ENCODE measurements at places on chromosomes 3 and 15.

DNA sequence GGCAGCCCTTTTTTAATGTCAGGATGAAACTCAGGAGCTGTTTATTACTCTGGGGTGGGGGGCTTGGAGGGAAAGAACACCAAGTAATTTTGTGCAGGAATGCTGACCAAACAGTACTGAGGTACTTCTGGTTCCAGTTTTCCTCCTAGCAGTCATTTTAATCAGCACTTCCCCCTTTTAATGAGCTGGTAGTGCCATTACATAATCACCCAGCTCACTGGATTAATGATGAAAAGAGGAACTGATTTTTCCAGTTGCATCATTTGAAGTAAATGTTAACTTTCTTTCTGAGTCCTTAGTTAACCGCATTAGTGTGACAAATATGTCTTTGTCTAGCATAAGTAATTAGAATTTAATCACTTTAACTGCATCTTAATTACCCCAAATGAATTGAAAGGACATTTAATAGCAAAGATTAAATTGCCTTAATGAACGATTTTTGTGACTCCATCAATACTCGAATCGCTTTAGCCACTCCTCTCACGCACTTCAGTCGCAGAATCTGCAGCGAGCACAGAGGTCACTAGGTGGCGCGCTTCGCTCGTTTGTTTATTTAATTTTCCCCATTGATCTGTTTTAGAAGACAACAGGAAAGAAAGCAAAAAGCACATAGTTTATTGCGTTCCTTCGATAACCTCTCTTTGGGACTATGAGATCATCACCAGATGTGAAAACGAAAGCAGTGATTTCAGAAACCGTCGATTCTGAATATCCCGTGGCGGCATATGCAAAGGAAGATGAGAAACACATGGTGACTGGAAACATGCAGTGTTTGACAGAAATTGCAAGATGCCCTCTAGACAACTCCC is 9.8 kb downstream of the ONECUT1 start:
- DNase-seq: peak; percentile 43

DNA sequence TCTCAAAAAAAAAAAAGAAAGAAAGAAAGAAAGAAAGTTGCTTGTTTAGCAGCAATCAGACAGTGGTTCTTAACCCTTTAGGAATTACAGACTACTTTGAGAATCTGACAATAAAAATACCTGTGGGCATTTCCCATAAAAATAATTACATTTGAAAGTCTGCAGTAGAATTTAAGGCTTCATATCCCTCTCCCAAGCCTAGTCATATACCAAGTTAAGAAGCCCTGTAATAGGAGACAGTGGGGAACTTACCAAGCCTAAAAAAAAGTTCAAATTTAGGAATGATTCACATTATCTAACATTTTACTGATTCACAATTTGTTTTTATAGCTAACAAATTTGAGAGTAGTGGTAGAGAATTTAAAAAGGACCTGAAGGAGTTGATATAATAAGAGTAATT is 47.5 kb downstream of the LRRFIP2 start:
- no peak for DNase-seq

DNA sequence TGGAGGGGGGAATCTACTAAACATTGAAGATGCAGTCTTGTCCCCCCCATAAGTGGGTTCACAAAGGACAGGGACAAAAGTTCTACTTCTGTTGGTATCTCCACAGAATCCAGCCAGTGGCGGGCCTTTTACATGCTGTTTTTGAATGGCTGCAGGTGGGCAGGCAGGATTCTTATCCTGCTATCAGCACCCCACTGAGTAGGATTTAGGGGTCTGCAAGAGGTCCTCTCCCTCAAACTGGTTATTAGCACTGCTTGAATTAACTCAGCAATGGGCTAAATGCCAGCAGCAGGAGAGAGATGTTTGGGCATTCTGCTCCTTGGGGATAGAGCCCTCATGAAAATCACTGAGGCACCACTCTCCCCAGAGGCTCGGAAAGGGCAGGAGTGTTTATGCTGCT is 40.3 kb downstream of the SEMA5B start:
- DNase-seq: no peak

DNA sequence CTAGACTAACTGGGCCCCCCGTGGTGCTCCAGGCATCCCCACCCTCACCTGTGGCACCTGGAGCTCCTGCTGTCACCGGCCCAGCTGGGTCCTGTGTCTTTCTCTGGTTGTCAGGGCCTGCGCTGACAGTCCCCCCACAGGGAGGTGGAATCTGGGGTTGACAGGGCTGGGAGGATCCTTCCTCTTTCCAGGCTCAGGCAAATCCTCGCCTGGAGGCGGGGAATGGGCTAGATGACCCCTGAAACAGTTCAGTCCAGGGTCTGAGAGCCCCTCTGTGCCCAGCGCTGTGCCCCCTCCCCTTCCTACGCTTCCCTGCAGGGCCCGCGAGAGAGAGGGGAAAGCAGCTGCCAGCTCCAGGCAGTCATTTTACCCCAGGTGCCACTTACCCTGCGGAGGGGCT is 50.1 kb upstream of the MCF2L2 start:
- DNase-seq: no peak

DNA sequence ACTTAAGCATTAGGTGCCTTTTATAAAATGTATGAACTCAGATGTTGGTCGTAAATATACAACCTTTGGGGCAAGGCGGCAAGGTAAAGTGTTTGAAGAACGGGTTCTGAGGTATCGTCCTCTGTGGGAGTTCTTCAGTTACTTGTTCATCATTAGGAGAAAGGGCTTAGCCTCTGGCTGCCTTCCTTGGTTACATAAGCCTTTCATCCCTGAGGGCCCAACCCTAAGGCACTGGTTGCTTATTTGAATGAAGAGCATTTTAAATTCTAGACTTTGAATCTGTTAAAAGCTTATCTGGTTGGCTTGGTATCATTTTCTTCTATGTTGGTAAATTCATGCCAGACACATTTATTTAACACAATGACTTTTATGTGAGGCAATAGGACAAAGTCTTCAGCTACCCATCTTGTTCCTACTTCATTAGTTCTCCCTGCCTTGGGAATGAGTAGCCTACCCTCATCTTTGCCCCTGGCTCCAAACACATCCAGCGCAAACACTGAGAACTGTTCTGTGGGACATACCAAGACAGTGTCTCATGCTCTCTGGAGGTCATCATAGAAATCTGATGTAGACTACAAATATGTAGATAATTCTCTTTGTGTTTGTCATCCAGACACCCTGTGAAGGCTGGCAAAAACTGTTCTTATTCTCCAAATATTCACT is 12.4 kb upstream of the CCDC80 start:
- peak; percentile 41 for DNase-seq

GRCh38 chr15:98809273-98809672 is 160.9 kb downstream of the IGF1R start:
- DNase-seq: no peak

DNA sequence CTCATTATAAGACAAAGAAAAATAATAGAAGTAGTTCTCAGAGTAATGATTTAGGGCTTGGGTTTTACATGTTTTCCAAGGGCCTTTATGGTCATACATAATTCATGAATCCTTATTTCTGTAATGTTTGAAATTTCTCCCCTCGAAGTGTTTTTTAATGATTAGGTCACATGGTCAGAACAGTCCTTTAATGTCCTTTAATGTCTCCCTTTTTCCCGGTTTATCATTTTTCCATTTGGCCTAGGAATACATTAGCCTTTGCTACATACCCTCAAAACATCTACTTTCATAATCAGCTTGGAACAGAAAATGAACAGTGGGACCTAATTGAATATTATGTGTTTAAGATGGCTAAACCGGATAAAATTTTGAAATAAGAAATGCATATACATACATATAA is 159.9 kb upstream of the ROBO2 start:
- DNase-seq: no peak

- DNase-seq: no peak
Measured at GRCh38 chr3:60531759-60532158, 719.5 kb downstream of the FHIT start.

- DNase-seq: peak; percentile 63
Measured at GRCh38 chr15:74768771-74769342, 13.0 kb upstream of the CSK start.

DNA sequence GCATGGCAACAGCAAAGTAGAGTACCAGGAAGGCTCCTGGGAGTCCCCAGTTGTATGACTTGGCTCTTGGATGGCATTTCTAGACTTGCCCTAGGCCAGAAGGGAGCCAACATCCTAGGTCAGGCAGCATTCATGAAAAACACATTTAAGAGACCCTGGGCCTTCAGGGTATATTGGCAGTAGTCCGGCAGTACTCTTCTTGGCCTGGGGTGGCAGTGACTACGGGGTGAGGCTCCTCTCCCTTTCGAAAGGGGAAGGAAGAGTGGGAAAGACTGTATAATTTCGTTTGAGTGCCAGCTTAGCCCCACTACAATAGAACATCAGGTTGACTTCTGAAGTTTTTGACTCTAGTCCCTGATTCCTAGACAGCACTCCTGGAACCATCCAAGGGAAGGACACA is 136.4 kb downstream of the ZIC4 start:
- DNase-seq: no peak

GRCh38 chr15:41256577-41257038 is 25.5 kb downstream of the CHP1 start:
- DNase-seq: no peak

DNA sequence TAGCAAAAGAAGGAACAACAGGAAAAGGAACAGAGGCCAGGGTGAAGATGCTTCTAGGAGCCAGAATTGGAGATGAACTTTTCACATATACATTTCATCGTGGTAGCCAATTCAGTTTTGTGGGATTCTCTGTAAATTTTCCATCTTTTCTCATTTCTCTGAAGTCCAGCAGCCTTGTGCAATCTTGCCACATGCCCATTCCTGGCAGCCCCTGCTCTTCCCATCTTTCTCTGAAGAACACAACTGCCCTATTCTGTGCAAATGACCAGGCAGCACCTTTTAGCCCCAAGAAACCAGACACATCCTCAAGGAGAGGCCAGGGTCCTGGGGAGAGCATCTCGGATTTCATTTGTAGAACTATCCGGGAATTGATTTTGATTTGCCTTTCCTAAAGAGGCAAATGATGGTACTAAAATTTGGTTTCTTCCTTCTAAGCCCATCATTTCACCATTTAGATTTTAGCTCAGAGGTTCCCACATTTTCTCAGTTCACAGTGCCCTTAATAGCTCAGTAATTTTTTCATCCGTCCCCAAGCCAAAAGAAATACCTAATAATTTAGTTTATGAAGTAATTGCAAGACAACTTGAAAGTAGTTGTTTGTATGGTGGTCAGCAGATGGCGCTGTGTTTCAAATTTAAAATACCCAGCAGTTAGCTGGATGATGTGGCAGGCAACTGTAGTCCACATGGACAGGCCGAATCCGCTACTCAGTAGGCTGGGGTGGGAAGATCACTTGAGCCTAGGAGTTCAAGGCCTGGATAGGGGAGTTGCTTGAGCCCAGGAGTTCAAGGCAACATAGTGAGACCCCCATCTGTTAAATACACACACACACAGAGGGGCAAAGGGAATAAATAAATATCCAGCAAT is 61.3 kb upstream of the ACKR4 start:
- peak; percentile 17 for DNase-seq

DNA sequence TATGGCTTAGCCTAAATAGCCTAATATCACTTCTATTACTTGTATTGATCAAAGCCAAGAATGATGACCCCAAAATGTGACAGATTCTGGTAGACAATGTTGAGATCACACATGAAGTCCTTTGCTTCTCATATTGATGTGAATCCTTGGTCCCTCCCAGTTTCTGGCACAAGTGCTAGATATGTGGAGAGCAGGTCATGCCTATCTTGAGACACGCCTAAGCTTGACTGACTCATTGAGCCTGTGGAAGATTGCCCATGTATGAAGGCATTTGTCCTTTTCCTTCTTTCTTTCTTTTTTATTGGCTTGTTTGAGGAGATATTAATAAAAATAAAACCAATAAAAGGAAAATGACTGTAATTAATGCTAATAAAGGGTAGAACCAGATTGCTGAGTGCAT is 54.0 kb upstream of the TMEM108 start:
- DNase-seq: no peak

- DNase-seq: no peak
Measured at GRCh38 chr3:77526573-77527113, 486.7 kb downstream of the ROBO2 start.

GRCh38 chr3:89098173-89098572 is 9.2 kb upstream of the EPHA3 start:
- DNase-seq: no peak

DNA sequence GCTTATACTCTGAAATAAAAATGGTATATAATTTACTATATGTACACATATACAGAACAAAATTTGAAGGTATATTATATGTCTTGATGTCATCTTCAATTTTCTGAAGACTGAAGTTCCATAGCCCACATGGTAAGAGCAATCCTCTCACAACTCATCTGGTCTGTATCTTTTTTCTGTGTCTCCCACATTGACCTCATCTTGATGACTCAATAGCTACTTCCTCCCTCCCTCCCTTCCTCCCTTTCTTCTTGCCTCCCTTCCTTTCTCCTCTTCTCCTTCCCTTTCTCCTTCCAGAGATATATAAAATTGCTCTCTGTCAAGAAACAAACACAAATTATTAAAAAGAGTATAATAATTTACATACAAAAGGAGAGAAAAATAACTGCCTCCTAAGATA is 268.5 kb downstream of the SQOR start:
- no peak for DNase-seq

DNA sequence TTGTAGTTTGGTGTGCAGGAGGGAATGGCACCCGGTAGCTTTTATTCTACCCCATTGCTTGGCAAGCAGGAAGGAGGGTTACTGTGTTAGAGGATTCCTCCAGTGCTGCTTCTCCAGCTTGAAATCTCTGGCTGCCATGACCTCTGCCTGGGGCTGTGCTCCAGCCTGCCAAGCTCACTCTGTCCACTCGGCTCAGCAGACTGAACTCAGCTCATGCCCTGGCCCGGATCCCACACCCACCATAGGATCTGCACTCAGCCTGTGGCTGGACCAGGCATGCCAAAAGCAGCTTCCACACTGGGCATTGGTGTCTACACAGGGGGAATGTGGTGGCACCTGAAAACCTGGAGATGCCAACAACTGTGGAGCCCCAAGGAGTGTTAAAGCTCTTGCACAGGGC is 26.3 kb downstream of the CLDN16 start:
- no peak for DNase-seq

DNA sequence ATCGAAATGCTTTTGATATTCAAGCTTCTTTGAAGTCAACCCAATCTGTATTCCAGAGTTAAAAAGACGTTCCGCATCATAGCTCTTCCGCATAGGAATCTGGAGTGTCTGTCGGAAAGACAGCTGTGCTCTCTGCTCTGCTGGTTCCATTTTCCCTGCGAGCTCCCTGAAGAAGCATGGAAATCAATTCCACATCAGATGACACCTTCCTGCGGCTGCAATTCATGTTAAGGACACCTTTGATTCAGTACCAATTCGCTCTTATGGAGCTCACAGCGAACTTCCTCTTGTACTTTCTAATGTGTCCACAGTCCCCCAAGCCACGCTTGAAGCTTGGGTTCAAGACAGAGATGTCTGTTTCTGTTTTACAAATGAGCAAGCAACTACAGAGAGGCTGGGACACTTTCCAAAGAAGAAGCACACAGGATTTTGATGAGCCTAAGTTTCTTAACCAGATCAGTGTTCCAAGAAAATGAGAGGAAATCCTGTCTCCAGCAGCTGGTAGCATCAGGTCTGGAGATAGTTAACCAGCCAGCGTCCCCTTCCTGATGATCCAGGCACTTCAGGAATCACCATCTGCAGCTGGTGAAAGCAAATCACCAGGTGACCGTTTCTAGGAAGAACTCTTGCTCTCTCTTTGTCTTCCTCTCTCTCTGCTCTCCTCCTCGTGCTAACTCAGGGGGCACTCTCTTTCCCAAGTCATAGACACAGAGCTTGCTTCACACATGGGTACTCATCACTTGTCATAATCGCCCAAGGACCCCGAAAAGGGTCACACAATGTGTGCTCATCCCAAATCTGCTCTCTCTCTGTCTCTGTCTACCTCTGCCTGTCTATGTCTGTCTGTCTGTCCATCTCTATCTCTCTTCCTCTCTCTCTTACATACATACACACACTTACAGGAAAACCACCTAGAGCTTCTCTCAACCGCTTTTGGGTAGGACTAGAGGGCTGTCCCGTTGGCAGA is 281.8 kb downstream of the FAM43A start:
- DNase-seq: no peak
